ENCODE measurements at places on chromosomes 2 and 18.

DNA sequence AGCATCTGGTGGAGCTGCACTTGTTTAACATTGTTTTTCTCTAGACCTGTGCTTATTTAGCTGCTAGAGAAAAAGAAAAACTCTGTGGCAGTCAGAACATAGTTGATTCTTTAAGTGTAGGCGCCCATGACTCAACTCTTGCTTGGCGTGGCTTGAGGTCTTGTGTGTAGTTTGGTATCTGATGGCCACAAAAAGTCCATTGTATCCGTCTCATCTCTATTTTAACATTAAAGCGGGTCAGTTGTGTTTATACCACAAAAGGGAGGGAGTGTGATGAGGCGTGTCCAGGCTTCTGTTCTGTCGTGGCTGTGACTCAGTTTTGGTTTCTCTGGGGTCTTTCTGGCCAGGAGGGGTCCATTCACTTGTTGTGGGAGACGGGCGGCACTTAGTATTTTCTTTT is 24.2 kb upstream of the UGT1A8 start:
- DNase-seq = no peak

DNA sequence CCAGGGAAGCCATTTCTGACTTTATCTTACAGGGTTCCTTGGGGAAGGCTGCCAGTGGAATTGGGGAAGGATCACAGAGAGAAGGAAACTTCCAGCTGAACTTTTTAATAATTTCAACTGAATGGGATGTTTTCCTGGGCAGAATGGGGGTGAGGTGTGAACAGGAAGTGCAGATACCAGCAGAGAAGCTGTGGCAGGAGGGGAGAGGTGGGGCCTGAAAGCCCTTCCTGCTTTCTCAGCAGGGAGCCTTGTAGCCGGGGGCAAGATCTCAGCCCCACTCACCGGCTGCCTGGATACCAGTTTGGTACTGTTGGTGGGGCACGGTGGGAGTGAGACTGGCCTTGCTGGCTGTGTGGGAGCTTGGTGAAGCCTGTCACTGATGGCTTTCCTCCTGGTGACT is 170.5 kb downstream of the ZBTB7C start:
- DNase-seq = no peak

GRCh38 chr18:7677001-7677400 is 109.9 kb downstream of the PTPRM start:
- DNase-seq = no peak

GRCh38 chr2:167420211-167420610 is 531.9 kb downstream of the XIRP2 start:
- no peak for DNase-seq

- no peak for DNase-seq
Observed at GRCh38 chr2:45761635-45762034, 110.2 kb downstream of the PRKCE start.

- no peak for DNase-seq
Observed at GRCh38 chr2:240855670-240856069, 13.0 kb upstream of the AGXT start.

DNA sequence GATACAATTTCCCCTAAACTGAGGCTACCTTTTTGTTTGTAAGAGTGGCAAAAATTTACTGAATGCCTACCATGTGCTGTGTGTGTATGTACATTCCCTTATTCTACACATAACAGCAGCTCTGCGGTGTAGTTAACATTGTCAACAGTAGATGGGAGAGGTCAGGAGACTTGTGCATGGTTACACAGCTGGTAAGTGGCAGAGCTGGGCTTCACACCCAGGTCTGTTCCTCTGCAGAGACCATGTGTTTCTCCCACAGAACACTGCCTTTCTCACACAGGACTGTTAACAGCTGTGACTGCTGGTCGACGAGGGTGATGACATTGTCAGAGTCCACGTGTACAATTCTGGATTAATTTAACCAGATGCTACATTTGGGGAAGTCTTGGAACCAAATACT is 49.1 kb downstream of the EML6 start:
- no peak for DNase-seq

GRCh38 chr2:182920089-182920488 is 53.7 kb upstream of the FRZB start:
- no peak for DNase-seq

DNA sequence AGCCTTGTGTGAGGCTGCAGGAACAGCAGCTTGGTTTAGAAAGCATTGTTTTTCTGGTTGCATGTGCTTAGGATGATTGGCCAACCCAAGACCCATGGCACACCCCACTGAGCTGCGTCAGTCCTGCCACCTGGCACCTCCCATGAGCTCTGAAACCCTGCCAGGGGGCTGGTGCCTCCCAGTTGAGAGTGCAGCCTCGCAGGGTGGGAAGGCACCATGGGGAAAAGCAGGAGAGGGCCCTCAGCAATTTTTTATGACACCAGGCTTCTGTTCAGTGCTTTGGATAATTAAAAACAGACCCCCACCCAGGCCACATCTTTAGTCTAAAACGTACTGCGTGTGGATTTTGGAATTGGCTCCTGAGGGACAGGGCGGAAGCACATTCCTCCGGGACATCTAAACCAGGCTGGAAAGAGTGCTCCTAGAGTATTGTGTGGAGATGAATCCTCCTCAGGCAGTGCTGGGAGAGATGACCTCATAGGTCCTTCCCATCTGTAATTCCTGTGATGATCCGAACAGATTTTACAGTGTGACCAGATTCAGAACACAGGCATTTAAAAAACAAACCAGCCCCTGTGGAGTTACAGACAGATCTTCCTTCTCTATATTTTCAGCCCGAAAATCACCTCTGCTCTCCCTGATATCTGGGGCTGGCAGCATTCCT is 438.3 kb downstream of the ZNF521 start:
- no peak for DNase-seq

DNA sequence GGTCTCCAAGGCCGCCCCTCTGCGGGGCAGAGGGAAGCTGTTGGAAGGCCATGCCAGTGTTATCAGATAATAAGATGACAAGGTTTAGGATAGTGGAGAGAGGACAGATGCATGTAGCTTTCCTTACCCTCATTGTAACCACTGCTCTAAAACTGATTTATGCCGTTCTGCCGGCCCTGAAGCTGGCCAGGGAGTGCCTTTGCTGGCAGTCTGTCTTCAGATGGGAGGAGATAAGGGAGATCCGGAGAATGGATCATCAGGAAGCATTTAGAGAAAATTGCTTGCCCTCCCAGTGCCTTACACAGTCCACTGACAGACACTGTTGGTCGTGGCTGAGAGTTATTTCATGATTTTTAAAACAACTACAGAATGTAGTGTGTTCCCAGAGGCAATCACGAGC is 35.4 kb upstream of the MYO3B start:
- no peak for DNase-seq

- no peak for DNase-seq
Observed at GRCh38 chr2:118554616-118555015, 292.8 kb downstream of the EN1 start.

- no peak for DNase-seq
Observed at GRCh38 chr2:13260402-13260801, 543.7 kb downstream of the TRIB2 start.

GRCh38 chr18:9756271-9756932 is 48.3 kb downstream of the RAB31 start:
- DNase-seq = no peak

- no peak for DNase-seq
Observed at GRCh38 chr18:29241199-29241598, 1064.3 kb upstream of the CDH2 start.

DNA sequence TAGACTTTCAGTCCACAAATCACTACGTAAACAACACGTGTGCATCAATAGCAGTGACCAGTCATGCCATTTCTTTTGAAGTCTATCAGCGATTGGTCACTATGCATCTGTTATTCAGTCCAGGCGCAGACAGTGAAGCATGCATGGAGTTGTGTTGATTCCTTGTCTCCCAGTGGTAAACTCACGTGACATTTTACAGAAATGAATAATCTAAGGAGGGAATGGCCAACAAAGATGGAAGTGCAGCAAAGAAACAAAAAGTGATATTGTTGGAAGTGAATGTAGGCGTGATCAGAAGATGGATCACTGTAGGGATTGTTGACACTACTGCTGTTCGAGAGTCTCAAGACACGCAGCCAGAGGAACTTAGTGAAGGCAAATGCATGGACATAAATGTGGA is 317.8 kb upstream of the MGAT5 start:
- DNase-seq = no peak

DNA sequence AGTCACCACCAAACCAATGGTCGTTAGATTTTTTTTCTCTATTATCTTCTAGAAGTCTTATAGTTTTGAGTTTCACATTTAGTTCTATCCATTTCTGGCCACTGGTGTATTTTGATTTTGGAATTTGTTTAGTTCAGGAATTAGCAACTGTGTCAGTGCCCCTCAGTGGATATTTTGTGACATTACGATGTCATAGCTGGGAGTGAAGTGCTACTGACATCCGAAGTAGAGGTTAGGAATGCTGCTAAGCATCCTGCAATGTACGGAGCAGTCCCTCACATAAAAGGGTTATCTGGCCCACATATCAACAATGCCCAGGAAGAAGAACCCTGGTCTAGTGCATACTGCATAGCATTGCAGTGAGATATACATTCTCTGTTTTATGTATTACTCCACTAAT is 157.4 kb upstream of the RGPD4 start:
- DNase-seq = no peak

- no peak for DNase-seq
Observed at GRCh38 chr2:36459725-36460137, 104.2 kb downstream of the CRIM1 start.

GRCh38 chr18:23618862-23619387 is 32.6 kb upstream of the NPC1 start:
- DNase-seq = no peak

GRCh38 chr2:216502381-216503158 is 3.9 kb downstream of the RPL37A start:
- DNase-seq = no peak

- no peak for DNase-seq
Observed at GRCh38 chr18:61859113-61859512, 33.7 kb downstream of the RNF152 start.

DNA sequence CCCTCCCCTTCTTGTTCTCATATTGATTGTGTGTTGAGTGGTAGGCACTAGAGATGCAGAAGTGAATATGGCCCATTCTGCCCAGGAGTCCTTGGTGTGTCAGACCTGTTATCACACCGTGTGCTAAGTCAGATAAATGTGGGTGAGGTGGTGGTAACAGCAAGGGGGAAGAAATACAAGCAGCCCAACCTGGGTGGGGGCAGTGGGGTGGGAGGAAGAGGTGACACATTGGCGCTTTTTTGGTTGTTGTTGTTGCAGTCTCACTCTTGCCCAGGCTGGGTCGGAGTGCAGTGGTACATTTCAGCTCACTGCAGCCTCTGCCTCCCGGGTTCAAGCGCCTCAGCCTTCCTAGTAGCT is 12.8 kb downstream of the B3GNT2 start:
- no peak for DNase-seq

GRCh38 chr18:65436430-65436829 is 314.4 kb upstream of the CDH7 start:
- DNase-seq = no peak

- DNase-seq = no peak
Observed at GRCh38 chr2:20378341-20378740, 27.7 kb upstream of the PUM2 start.

DNA sequence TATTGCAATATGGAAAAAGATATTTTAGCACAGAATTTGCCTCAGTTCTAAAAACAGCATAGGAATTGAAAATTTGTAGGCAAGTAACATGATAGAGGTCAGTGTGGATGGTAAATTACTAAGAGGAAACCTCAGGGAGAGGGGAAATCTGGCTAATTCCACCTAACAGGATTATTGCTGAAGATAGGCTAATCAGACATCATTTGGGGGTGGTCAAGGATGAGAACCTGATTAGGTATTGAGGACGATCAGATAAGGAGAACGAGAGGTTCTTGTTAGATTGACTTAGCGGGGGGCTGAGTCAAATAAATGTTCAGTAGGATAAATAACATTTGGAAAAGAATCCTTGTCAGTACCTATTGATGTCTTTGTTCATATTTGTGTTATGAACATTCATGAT is 543.2 kb upstream of the LRRTM4 start:
- DNase-seq = no peak

DNA sequence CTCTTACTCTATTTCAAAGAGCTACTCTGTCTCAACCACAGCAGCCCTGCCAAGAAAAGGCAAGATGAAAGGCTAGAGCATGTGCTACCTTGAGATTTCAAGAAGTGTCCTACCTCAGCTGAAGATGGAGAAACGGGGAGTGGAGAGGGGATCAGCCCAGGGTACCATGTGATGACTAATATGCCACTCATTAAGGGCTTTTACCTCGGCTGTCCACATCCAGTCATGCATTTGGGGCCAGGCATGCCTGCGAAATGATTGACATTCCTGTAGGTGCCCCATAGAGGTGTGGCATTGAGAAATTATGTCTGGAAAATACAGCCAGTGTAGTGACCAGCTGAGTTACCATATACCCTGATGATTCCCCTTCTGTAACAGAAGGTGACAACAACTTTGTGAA is 96.1 kb downstream of the NRP2 start:
- no peak for DNase-seq

DNA sequence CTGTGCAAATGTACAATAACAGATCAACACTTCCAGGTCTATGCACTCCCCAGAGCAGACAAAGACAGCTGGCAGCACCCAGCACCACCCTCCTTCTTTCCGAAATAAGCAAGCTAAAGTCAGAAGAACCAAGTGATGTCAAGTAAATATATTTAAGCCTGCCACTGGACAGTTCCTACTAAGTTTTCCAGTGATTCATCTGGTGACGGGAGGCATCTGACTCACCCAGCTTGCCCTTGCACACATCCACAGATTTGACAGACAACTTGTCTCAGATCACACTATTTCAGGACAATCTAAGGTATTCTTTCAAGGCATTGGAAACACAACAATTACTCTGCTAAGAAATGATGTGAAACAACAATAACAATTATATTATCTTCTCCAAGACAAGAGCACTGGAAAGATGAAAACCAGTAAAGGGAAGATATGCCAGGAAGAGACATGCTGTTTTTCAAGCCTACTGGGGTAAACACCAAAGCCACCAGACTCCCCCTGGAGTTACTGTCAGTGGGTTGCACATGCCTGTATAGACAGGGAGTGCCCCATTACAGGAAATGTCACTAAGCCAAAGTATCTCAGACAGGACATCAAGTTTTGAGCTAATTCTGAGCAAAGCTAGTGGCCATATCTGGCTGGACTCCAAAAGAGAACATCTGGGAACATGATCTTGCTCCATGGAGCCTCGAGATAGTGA is 287.9 kb upstream of the KLHL29 start:
- DNase-seq = no peak

GRCh38 chr18:9184998-9185613 is 48.5 kb downstream of the ANKRD12 start:
- no peak for DNase-seq

DNA sequence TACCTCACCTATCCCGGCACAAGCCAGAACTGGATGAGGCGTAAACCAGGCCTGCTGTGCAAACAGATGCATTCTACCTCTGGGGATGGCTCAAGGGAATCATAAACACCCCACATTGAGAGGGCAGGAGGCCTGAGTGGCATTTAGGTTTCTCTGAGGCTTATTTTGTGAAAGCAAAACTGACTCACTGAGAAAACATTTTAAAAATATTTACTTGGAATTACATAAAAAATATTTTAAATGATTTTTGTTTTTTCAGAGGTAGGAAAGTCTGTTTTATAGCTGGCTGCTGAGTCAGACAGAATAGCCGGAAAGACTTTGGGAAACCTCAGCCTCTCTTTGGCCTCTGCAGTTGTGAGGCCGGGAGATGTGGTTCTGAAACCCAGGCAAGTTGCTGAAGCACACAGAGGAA is 244.1 kb downstream of the NCKAP5 start:
- no peak for DNase-seq
